ENCODE measurements at places on chromosomes 7 and 10.

DNA sequence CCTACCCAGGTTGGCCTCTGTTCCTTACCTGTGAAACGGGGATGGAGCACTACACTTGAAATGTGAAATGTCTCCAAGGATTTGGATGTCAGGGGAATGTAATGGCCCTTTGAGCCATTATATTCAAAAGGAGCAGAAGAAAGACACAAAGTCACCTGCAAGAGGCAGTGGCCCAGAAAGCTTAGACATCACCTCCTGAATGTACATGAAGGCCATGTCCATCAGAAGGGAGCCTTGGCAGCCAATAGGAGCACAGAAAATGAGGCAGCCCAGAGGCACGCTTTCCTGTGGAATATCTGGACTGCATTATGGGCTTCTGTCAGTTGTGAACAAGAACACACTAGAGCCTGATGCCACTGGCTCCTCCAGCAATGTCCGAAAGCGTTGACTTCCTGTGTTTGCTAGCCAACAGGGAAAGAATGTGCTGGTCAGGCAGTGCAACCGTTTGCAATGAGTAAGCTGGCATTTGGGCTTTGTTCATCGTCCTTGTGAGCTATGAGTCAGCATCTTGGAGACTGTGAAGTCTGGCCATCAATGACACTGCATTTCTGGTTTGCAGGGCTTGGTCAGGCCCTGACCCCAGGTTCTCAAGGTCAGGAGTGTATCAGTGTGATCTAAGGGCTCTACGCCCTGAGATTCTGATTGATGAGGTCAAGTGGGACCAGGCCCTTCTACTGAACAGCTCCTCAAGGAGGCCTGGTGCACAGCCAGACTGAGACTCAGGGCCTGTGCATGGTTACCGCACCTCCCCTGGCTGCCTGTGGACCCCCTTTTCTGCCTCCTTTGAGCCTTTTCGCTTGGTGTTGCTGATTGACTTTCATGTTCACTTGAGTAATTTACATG lies 222.4 kb downstream of the RPS24 start:
- DNase-seq, result peak; percentile 93

DNA sequence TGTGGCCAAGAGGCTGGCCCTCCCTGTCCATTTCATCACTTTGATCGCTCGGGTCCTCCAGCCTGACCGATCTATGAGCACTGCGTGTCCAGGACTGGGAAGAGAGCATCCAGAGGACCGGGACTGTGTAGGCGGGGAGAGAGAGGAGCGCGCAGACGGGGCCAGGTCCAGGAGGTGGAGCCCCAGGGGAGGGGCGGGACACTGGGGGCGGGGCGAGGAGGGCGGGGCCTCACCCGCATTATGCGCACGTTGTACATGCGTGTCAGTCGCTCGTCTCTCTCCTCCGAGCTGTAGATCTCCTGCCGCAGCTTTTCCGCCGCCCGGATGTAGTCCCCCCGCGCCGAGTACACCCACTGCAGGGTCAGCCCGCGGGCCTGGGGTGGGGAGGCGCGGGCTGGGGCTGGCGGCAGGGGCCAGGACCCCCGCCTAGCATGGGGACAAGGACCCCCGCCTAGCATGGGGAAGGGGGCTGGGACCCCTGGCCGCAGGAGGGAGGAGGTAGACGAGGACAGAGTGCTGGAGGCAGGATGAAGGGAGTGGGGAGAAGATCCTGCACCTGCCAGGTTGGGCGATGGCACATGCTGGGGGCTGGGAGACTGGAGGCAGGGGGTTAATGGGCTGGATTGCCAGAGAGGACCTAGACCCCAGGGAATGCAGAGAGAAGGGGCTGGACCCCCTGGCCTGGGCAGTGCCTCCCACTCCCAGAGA lies 14.3 kb downstream of the MOSPD3 start:
- peak; percentile 96 for DNase-seq

- no peak for DNase-seq
Measured at GRCh38 chr10:79301754-79302530, 45.3 kb upstream of the PPIF start.

GRCh38 chr7:3309956-3310355 lies 8.9 kb downstream of the SDK1 start:
- no peak for DNase-seq

- no peak for DNase-seq
Measured at GRCh38 chr10:82572744-82573143, 697.8 kb downstream of the NRG3 start.

DNA sequence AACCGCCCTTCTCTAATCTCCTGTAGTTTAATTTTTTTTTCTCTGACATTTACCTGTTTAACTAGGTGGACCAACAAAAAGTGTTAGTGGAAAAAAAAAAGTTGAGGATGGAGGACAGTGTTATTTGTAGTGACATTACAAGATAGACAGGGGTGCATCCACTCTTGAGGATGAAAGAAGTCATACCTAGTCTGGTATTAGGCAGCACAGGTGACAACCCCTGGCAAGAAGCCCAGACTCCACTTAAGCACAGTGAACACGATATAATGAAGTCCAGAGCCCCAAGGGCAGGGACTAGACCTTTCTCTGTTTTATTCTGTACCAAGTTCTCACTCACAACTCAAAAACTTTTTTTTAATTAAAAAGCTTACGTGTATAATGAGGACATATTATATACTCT lies 268.4 kb downstream of the GPR37 start:
- no peak for DNase-seq

DNA sequence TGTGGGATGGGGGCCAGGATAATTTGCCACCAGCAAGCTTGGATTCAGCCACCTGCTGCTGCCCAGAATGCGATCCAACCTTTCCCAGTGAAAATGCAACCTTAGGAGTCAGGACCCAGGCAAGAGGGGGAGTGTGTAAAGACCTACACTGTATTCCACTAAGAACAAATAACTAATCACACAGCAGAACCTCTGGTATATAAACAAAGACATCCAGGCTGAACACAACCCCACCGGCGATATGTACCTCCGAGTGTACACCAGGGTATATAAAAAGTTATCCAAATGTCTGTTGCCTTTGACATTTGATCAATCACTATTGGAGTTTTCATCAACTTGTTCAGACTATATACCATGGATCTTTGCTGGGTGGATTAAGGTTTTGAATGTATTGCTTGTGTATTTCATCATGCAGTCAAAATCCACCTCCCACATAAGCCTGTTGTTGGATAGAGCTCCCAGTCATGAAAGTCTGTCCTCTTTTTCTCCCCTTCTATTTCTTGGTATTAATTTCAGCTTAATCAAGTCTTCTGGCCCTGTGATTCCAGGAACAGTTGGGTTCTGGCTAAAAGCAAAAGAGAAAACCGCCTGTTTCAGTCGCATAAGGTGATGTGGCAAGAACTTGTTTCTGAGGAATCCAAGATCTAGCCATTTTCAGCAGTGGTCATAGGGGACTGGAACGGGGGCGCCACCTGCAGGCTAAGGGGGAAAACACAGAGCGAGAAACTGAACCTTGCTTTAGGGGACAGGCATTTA lies 290.7 kb downstream of the CCDC3 start:
- peak; percentile 74 for DNase-seq

DNA sequence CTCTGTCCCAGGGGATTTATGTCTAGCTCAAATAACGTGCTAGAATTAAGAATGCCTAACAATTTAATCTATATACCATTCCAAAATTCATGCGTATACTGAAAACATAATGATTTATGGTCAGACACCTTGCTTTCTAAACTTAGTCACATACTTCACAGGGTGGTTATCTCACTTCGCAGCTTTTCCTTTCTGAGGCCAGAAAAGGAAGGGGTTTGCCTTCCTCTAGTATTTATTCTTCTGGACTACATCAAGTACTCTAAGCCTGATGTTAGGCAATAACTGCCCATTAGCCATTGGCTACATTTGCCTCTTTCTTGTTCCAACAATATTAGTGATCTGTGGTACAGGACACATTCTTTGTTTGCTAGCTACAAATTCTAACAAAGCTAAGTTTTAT lies 72.6 kb upstream of the FHIP2A start:
- DNase-seq, result no peak

All from NB4 (cell line).